ENCODE measurements at places on chromosomes 1 and 21.

- DNase-seq, result no peak
Observed at GRCh38 chr21:36470294-36470693, 9.6 kb downstream of the CLDN14 start.

- no peak for DNase-seq
Observed at GRCh38 chr1:44834328-44834727, 8.7 kb downstream of the PTCH2 start.

GRCh38 chr1:96698342-96698983 is 23.1 kb upstream of the PTBP2 start:
- DNase-seq, result no peak

- no peak for DNase-seq
Observed at GRCh38 chr1:224542783-224543440, 73.2 kb upstream of the CNIH3 start.

DNA sequence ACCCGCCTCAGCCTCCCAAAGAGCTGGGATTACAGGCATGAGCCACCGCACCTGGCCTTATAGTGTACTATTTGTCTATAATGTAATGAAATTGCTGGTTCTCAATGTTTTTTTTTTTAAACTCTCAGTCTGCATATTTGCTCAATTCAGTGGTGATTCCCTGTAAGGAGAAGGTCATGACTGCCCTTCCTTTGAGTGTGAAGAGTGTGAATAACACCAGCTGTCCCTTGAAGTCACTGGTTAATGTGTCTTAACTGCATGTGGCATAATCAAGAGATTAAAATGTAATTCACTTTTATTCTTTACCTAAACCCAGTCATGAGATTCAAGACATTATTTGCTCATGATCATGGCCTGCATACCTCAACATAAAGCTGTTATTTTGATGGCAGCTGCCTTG is 30.5 kb downstream of the MTF2 start:
- no peak for DNase-seq

- DNase-seq, result no peak
Observed at GRCh38 chr1:166064313-166064926, 102.4 kb downstream of the FAM78B start.

GRCh38 chr1:171922999-171923398 is 81.7 kb downstream of the DNM3 start:
- DNase-seq, result no peak

DNA sequence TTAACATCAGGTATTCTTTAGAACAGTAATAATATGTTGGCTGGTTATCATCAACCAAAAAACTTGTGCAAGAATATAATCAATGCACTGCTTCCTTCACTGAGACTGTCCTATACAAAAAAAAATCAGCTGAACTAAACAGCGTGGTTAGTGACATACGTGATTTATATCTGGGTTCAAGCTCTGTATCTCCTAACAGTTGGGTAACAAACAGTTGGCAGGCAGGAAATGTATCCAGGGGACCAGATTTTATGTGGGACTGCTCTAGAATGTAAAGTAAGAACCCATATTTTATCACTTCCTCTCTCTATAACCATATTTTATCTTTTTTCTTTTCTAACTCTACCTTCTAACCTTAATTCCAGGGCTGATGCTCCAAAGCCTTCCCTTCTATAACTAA is 8.0 kb downstream of the ACBD6 start:
- DNase-seq, result no peak

DNA sequence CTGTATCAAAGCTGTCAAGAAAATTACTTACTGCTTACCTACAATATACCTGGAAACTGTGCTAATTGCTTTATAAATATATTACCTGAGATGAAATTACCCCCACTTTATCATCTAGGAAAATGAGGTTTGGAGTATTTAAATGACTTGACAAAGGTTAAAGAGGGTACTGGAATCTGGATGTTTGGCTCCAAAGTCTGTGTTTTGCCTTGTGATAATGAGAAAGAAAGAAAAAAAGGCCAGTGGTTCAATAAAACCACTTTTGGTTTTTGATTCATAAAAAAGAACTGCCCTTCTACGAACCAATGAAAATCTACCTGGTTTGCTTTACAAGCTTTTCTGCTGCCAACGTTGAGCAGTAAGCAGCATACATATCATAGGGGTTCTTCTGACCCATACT is 61.3 kb upstream of the MUTYH start:
- DNase-seq, result no peak

DNA sequence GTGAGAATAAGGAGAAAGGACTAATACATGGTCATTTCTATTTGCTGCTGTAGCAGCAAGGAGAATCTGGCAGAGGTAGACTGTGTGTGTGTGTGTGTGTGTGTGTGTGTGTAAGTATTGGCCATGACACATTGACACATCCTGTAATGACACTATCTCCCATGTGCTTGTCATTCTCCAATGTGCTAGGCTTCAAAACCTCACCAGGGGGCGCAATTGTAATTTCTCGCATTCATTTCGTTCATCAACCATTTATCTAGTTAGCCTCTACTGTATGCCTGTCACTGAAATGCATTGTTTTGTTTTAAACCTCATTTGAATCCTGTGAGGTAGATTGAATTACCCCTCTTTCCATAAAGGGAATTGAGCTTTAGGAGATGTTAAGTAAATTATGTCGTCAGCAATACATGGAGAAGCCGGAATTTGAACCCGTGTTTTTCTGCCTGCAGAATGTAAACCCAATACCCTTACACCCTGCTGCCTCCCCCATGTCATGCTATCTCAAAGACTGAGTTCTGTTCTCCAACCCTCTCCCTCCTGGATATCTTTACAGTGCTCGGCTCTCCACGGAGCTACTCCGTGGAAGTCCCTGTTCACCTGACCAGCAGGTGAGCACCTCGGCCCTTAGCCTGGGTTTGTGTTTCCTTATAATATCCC is 100.8 kb downstream of the UCK2 start:
- no peak for DNase-seq

DNA sequence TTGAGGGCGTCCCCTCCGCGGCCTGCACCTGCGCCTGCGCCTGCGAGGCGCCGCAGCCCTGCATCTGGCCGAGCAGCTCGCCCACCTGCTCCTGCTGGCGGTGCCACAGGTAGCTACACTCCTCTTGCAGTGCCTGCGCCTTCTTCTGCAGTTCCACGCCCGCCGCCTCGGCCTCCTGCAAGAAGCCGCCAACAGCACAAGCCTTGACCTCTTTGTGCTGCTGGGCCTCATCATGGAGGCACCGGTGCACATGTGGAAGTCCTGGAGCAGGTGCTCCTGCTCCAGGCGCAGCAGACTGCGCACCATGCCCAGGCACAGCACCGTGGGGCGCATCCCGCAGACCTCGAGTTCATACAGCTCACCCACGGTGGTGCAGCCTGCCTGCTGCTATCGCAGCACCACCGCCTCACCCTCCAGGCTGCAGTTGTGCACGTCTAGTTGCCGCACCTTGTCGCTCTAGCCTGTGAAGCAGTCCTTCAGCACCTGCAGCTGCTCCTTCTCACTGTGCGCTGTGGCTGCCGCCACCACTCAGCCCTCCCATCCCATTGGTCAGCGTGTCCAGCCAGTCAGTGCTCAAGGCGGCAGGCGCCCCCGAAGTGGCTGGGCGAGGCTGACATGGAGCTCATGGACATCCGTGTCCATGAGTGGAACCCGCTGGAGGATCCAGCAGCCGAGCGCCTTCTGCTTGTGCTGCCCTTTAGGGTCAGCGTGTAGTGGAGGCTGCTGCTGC is 12.2 kb upstream of the CD2 start:
- no peak for DNase-seq

GRCh38 chr1:161838362-161838761 is 72.2 kb downstream of the ATF6 start:
- no peak for DNase-seq

GRCh38 chr1:39690794-39691382 is 345 bp downstream of the HPCAL4 start:
- DNase-seq, result no peak

GRCh38 chr1:172960454-172961208 is 90.1 kb downstream of the TNFSF18 start:
- DNase-seq, result no peak

DNA sequence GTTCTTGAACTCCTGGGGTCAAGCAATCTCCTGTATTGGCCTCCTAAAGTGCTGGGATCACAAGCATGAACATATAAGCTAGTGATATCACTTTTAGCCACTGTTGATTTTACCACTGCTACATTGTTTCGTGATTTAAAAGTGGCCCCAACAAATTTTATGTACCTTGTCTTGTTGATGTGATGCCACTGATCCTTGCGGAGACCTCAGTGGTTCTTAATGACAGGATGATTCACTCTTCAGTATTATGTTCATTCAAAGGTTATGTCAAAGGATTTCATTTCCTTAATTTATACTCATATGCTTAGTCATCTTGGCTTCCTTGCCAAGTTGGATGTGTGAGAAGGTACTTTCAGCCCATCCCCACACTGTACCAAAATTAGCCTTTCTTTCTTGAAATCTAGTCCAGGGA is 12.1 kb downstream of the PRKACB start:
- DNase-seq, result no peak

DNA sequence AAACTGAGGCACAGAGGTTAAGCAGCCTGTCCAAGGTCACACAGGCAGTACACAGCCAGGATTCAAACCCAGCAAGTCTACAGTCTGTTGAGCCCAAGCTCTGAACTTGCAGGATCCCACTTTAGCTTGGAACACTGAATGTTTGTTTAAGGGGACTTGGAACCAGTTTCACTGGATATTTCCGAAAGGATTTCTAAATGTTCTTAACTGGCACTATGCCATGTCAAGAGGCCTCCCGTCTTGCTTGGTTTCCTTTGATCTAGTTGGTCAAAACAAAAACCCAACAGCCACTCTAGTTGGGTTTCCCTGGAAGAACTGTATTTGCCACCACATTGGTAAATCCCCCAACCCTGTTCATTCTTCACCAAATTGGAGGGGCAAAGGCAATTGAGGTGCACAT is 317.6 kb upstream of the KAZN start:
- no peak for DNase-seq

DNA sequence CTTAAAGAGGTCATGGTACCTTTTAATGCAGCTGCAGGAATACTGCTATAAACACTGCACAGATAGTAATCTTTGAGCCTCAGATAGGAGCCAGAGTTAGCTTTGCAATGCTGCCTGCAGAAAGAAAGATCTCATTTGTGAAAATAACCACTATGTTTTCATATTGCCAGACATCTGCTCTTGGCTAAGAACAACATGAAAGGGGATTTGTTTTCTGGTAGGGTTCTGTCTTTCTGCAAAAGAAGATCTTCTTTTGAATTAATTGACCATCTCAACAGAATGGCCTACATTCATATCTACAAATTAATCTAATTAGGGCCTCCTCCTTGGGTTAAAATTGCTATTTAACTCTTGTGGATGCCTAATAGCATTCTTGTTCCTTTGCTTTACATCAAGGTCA is 177.6 kb upstream of the DPYD start:
- DNase-seq, result no peak

- DNase-seq, result no peak
Observed at GRCh38 chr1:5436808-5437207, 555.4 kb downstream of the NPHP4 start.

DNA sequence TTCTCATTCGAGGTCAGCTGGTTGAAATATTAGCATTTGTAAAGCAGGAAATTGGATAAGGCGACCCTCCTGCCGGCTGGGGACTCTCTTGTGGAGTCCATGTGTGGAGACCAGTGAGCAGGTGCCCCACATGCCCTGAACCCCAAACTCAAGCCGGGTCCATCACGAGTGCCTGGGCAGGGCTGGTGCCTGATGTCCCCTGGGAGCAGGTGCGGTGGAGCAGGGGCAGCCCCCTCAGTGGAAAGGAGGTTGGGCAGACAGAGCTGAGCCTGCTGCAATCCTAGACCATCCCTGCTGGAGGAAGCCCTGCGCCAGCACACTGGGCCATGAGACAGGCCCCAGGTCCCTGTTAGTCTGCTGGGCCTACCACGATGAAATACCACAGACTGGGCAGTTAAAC is 395.6 kb downstream of the NPHP4 start:
- no peak for DNase-seq

GRCh38 chr1:225891229-225891972 is 2.5 kb upstream of the LEFTY1 start:
- DNase-seq, result no peak
